ENCODE measurements at places on chromosomes 13 and 19.

GRCh38 chr13:48398450-48399095, 14.3 kb downstream of the LPAR6 start:
- no peak for DNase-seq

GRCh38 chr13:90276216-90276615, 1071.3 kb upstream of the MIR17HG start:
- DNase-seq: no peak

DNA sequence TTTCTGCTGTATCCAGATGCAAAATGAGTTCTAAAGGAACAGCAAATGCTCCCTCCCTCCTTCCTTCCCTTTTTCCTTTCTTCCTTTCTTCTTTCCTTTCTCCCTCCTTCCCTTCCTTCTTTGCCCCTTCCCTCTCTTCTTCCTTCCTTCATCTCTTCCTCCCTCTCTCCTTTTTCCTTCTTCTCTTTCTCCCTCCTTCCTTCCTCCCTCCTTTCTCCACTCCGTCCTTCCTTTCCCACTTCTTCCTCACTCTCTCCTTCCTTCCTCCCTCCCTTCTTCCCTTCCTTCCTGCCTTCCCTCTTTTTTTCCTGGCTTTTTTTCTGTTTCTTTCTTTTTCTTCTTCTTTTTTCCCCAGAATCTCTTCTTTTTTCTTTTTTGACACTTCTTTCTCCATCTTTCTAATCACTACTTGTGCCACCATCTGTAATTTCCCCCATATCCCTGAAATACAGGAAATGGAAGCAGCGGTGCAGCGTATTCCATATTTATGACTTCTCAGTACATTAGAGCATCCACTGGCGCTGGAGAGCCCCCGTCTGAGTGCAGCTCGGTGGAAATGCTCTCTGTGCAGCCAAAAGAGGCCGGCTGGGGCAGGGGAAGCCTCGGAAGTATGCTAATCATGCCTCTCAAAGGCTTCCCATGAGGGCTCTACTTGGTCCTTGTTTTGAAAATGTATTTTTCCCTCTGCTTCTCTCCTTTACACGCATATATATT, 275.6 kb downstream of the TSHZ3 start:
- DNase-seq: no peak

DNA sequence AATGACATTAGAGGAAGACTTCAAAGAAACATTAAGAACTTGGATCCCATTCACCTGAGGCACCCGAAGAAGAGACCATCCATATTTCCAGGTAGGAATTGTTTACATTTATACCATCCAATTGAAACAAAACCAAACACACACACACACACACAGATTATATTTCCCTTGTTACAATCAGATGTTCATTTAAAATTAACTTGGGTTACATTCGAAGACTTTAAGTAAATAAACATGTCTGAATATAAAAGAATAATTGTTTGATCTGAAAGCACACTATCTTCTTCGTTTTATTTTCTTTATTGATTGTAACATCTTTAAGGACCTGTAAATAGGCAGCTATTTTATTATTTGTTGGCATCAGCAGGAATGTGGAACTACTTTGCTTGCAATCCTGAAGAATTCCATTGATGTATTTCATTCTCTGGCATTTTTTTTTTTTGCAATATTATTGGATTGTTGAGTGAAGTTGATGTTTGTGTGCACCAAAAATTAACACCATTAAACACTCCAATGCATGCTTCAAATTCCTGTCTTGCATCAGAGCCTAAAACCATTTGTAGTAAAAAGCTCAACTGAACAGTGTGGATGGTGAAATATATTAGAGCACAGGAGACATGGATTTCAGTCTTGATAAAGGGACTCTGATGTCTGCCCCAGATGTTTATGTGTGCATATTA, 85.3 kb upstream of the FRY start:
- DNase-seq: no peak

GRCh38 chr13:49348751-49349150, 95.1 kb downstream of the CAB39L start:
- no peak for DNase-seq

All from stimulated activated CD8-positive, alpha-beta memory T cell treated with anti-CD3 and anti-CD28 coated beads, Interleukin-4, amount 100 ng/mL, for 24 hours (primary cell).